NCI-H2171 (cell line): ENCODE measurements at places on chromosomes 5 and 9.
A peak's percentile ranks its signal among the peaks of the same experiment; 100 is the strongest.

- no peak for DNase-seq
Measured at GRCh38 chr5:21893161-21893560, 960.0 kb downstream of the CDH12 start.

DNA sequence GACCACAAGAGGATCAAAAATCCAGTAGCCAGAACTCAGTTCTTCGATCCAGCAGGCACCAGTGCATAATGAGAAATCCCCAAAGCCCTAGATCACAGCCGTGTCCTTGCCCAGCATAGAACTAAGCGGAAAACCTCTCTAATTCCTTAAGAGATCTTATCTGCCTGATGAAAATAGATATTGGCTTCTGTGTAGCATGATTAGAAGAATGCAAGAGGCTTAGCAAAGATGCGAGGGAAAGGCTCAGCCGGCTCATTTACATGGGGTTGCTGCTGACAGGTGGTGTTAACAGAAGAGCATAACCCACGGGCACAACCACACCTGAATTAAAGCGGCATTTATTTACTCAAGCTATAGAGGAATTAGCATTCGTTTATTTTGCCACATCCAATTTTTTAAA, 400.0 kb upstream of the ADAMTS16 start:
- DNase-seq = peak; percentile 27

DNA sequence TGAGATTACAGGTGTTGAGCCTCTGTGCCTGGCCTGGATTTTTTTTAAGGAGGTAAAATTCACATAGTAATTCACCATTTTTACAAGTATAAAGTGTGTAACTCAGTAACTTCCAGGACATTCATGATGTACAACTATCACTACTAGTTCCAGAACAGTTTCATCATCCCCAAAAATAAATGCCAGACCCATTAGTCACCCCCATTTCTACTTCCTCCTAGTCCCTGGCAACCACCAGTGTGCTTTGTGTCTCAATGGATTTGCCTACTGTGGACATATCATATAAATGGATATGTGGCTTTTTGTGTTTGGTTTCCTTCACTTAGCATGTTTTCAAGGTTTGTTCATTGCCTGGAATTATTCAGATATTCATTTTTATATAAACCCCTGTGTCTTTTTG, 72.5 kb upstream of the PANK3 start:
- DNase-seq = no peak

- peak; percentile 88 for DNase-seq
Measured at GRCh38 chr9:129178568-129179382, 714 bp upstream of the IER5L start.

- no peak for DNase-seq
Measured at GRCh38 chr5:22056601-22057000, 796.5 kb downstream of the CDH12 start.

- no peak for DNase-seq
Measured at GRCh38 chr9:137430723-137431415, 7.7 kb downstream of the NOXA1 start.

GRCh38 chr9:133054966-133055365, 6.8 kb upstream of the CEL start:
- no peak for DNase-seq

- DNase-seq = no peak
Measured at GRCh38 chr5:72268753-72269410, 51.2 kb downstream of the MRPS27 start.

- DNase-seq = no peak
Measured at GRCh38 chr5:142115937-142116614, 7.5 kb downstream of the NDFIP1 start.

- DNase-seq = no peak
Measured at GRCh38 chr5:133404724-133405123, 207.6 kb downstream of the FSTL4 start.

- DNase-seq = no peak
Measured at GRCh38 chr5:36724467-36725332, 118.3 kb downstream of the SLC1A3 start.

DNA sequence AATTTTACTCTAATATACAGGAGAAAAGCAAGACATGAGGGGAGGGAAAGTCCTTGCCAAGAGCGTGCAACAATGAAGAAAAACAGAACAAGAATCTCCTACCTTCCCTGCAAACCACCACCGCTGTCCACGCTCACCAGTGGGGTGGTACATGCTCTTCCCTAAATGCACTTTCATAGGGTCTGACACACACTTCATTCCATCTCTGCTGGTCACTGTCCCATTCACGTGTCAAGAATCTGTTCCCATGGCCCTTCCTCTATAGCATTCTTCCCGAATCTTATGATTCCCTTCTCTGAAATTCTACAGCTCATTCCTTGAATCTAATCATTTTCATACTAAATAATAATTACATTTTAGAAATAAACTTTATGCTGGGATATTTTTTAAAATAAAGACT, 11.4 kb upstream of the DNAH5 start:
- DNase-seq = no peak

DNA sequence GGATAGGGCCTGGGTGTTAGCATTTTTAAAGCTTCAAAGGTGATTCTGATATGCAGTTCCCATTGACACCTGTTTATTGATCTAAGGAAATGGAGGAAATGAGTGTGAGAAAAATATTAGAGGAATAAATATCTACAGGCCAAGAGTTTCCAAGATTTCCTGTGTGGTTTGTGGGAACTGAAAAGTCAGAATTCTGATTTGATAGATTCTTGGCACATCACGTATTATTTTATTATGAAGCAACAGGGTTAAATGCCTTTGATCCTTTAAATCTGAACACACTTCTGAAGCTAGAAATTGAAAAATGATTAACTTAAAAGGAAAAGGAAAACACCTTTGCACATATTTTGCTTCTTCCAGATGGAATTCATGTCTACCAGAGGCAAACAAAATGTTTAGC, 113.7 kb downstream of the CD180 start:
- no peak for DNase-seq

DNA sequence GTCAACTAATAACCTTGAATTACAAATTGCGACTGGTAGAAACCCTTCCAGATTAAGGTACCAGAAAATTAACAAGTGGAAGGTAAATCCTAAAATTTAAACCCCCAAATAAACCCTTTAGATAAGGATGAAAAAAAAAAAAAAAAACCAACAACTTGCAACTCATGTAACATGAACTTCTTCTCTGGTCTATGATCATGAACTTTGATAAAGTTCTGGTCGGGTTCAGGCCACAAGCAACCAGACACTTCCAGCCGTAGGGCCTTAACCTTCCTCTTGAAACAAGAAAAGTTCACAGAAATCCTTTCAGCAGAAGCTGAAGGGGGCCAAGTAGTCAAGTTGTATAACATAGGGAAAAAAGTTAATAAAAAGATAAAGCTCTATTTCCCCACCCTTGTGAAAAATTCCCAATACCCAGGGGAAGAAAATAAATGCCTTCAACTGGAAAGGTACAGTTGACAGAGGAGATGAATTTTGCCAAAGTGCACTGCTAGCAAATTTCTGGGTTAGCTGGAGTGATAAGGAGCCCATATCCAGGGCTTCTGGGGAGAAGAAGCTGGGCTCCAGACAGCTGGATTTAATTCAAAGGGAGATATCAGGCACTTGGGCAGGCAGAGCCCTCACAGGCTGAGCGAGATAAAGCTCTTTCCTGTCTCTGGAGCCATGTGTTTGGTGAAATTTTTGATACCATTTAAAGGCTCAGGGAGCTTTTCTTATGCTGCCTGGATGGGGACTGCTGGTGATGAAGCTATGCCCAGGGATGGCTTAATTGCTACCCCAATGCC, 234.2 kb upstream of the PANK3 start:
- no peak for DNase-seq

DNA sequence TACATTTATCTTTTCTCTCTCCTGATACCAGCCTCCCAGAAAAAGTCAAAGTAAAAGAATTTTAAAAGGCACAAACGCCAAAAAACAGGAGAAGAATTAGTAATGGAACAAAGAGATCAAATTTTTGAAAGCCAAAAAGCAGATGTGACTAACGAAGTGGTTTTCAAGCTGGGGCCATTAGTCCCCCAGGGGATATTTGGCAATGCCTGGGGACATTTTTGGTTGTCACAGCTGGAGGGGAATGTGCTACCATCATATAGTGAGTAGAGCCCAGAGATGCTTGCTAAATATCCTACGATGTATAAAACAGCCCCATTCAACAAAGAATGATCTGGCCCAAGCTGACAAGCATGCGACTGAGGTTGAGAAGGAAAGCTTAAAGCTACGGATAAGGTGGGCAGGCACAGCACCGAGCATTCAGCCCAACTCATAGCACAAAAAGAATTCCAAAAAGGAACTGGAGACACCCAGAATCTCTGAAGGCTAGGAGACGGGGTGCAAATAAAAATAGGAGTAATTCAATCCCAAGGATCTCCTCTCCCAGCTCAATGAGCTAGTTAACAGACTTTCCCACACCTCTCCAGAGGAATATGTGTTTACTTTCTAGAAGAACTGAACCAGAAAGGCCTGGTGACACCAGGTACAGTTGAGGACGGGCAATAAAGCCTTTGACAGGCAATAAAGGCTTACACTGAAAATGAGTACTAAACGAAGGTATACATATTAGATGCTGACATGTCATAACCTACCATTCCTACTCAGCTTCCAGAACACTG, 269.0 kb downstream of the DENND1A start:
- DNase-seq = no peak

DNA sequence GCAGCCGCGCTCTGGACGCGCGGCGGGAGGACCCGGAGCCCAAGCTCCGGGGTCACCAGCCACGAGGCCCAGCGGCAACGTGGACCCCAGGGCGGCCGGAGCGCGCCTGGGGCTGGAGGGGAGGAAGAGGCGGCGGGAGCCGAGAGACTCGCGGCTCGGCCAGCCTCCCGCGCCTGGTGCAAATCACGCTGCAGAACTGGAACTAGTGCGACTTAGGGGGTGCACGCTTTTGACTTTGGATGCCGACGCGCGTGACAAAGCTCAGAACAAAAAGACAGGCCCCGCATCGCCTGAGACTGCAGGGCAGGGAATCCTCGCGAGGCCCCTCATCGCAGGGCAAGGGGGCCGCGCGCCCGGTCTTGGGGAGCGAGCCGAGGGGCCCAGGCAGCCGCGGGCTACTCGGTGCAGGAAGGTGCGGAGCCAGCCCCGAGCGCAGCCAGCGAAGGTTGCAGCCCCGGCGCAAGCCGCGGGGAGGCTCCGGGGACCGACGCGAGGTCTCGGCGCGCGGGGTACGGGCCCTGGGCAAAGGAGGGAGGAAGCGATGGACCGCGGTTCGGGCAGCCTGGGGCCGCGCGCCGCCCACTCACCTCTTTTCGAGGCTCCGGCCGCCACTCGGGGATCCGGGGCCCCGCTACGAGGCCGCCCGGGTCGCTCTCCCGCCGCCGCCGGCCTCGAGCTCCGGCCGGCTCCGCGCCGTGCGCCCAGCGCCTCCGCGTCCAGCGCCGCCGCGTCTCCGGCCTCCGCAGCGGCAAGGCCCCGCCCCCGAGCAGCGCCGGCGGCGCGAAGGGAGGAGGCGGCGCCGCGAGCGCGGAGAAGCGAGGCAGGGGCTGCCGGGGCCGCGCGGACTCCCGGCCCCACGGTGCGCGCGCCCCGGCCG, at the start of gene GOLM1:
GOLM1 (minus strand) TSS at position 735 of the 877 bp plus-strand sequence. CDS start 20,238 bp downstream, outside the sequence.
- DNase-seq = peak; percentile 53

- DNase-seq = no peak
Measured at GRCh38 chr5:160029540-160030139, 20.7 kb downstream of the TTC1 start.

- DNase-seq = no peak
Measured at GRCh38 chr9:81108391-81108790, 581.0 kb downstream of the TLE1 start.

DNA sequence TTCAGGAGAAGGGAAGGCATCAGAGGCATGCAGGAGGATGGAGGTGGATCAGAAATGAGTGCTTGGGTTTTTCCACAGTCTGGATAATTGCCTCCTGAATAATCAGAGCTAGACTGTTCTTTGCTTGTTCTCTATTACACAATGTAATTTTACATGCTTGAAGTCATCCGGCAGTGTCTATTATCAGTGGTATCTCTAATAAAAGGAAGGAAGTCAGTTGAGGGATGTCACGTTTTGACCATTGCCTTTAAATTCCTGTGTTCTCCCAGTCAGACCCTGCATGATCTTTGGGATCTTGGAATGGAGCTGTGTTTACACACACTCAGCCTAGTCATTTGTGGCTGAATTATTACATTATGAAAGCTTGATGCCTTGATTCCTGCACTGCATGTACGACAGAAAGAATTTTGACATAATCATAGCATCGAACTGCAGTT, 91.0 kb downstream of the PDE8B start:
- DNase-seq = no peak

DNA sequence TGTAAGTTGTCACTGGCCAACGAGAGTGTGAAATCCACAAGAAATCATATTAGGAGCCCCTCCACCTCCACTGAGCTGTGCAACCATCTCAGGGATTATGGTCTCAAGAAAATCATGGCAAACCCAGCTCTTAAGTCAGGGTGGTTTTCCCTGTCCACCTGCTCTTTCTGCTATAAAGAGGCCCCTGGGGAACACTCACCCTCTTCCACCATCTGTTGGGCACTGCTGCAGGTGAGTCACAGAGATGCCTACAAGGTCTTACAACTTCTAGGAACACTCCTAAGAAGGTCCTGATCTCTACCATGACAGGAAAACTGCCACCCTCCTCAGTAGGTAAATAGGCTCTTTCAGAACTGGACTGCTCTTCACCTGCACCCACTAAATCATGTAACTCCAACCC, 61.8 kb downstream of the DRD1 start:
- peak; percentile 49 for DNase-seq

GRCh38 chr9:105171589-105171988, 72.9 kb upstream of the SLC44A1 start:
- DNase-seq = no peak

GRCh38 chr5:91848453-91848852, 465.3 kb upstream of the ARRDC3 start:
- no peak for DNase-seq

GRCh38 chr5:83343299-83343698, 128.2 kb upstream of the VCAN start:
- no peak for DNase-seq

DNA sequence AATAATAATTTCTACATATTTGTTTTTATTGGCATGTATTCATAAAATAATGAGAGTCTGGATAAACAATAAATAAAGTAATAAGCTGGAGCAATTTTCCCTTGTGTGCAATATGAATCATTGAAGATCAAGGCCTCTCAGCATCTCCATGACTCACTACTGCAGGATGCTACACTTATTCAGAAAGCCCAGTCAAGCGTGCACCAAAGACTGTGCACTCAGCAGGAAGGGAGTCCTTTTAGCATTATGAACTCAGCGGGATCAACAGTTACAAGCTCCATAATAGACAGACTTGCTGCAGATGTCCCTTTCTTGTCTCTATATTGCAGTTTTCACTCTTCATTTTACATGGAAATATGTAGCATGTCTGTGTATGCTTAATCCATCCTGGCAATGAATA, 485.3 kb downstream of the CDH9 start:
- peak; percentile 4 for DNase-seq

DNA sequence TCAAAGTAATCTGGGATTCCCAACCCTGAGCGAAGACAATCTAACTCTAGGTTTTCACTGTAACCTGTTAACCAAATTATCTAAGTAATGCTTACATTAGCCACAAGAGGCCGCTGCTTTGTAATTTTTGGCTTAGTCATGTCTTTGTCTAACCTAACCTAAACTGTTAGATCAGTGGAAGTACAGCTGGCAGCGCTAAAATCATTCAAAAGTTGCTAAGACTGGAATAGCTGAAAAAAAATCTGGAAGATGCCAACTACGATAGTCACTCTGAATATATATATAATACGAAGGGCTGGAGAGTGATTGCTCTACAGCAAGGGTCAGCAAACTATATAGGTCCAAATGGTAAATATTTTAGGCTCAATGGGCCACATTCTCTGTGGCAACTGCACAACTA, 60.2 kb downstream of the FBXO38 start:
- no peak for DNase-seq

GRCh38 chr9:90555351-90556057, 87.1 kb downstream of the DIRAS2 start:
- no peak for DNase-seq
